Stimulated activated CD4-positive, alpha-beta T cell treated with anti-CD3 and anti-CD28 coated beads, TNF-alpha, amount 100 ng/mL, for 24 hours (primary cell): ENCODE measurements at places on chromosomes 12 and 14.

DNA sequence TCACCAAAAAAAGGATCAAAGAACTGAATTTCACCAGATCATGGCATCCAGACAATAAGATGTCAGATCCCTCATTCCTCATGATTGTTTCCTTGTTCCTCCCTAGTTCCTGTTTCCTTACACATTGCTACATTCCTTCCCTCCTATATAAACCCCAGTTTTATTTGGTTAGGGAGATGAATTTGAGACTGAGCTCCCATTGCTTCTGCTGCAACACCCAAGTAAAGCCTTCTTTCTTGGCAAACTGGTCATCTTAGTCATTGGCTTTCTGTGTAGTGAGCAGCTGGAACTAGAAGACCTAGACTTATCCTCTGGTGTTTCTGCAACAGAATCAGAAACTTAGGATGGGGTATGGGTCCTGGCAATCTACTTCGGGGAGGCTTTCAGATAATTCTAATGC lies 217.9 kb downstream of the NOVA1 start:
- DNase-seq, result no peak

GRCh38 chr14:104776961-104777807 lies 18.4 kb downstream of the AKT1 start:
- no peak for DNase-seq

- no peak for DNase-seq
These were observed 85.4 kb downstream of the CHGA start for GRCh38 chr14:93008381-93008780.

DNA sequence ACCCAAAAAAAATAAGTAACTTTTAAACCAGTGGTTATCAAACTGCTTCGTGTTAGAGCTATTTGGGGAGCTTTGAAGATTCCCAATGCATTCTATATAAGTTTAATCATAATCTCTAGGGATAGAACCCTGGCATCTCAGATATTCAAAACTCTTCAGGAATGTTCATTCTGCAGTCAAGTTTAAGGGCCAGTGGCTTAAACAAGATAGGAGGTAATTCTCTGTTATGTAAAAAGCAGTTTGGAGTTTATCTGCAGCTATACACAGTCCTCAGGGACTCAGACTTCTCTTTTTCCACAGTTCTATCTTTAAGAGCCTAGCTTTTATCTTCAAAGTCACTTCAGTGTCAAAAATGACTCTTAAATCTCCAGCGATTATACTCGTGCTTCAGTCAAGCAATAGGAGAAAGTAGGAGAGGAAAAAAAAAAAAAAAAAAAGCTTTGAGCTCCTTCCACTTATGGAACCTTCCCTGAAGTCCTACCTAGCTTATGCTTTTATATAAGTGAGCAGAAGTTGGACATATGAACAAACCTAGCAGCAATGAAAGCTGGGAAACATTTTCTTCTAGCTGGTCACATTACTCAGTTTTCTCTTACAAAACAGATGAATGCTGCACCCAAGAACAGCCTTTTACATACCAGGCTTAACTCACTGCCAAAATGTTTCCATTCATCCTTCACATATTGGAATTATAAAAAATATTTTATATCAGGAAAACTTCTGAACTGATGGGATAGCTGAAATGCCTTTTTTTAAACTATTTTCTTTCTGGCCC lies 302.8 kb downstream of the FSCB start:
- DNase-seq, result no peak

GRCh38 chr12:11771895-11772502 lies 122.5 kb downstream of the ETV6 start:
- no peak for DNase-seq
